ENCODE measurements at places on chromosomes 16 and 17.
A peak's percentile ranks its signal among the peaks of the same experiment; 100 is the strongest.

- H3K4me3 ChIP-seq, result no peak overlapping the region
- no peak for DNase-seq
- H3K4me1 ChIP-seq, result peaks cover 8% of the 10 kb centered on the region
- H3K27ac ChIP-seq, result no peak overlapping the region
Measured at GRCh38 chr16:3115003-3115402, 2.6 kb downstream of the ZNF205 start.

DNA sequence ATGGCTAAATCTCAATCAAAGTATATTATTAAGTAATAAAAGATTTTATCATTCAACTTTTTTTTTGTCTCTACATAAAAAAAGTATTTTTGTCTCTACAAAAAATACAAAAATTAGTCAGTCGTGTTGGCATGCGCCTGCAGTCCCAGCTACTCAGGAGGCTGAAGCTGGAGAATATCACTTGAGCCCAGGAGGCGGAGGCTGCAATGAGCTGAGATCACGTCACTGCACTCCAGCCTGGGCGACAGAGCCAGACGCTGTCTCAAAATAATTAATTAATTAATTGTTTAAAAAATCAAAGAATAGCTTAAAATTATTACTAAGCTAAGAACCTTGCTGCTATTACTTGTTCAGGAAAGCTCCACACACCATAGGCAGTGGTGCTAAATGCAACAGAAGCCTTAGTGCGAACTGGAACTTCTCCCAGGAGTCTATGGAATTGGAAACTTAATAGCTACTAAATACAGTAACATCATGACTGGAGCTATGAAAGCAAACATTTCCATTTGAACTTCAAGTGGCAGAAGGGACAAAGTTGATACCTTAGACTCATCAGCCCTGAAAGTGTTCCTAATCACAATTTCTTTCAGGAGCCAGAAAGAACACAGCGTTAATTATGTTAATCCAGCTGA lies 22.6 kb downstream of the ADCY9 start:
- DNase-seq, result no peak
- H3K36me3 ChIP-seq, result no peaks in the 10 kb centered on the region
- H3K27ac ChIP-seq, result no peak overlapping the region
- H3K27me3 ChIP-seq, result no peaks in the 10 kb centered on the region
- H3K4me3 ChIP-seq, result no peak overlapping the region
- no peaks in the 10 kb centered on the region for H3K4me1 ChIP-seq

DNA sequence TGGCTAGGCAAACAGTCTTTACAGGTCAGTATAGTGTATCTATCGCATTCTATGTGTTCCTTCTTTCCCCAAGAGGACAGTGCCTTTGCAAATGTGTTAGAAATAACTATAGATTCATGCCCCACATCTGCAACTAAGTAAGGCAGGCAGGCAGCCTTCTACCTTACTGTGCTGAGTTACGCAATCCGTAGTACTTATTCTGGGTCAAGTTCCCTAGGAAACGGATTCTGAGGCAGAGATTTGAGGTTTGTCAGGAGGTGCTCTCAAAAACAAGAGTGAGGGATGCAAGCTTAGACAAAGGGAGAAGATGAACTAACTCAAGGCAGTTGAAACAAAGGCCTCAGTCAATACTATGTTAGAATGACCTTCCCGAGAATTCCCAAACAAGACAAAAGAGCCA lies 12.7 kb upstream of the ANKFY1 start:
- H3K4me1 ChIP-seq, result no peaks in the 10 kb centered on the region
- no peak overlapping the region for H3K27ac ChIP-seq
- H3K4me3 ChIP-seq, result no peak overlapping the region

- peak; percentile 25 for DNase-seq
- H3K4me3 ChIP-seq, result peak overlapping the region; percentile 95
- H3K27ac ChIP-seq, result peak overlapping the region; percentile 100
- H3K27me3 ChIP-seq, result no peaks in the 10 kb centered on the region
- no peaks in the 10 kb centered on the region for H3K4me1 ChIP-seq
Measured at GRCh38 chr17:46191322-46192188, 1.7 kb downstream of the KANSL1 start.

DNA sequence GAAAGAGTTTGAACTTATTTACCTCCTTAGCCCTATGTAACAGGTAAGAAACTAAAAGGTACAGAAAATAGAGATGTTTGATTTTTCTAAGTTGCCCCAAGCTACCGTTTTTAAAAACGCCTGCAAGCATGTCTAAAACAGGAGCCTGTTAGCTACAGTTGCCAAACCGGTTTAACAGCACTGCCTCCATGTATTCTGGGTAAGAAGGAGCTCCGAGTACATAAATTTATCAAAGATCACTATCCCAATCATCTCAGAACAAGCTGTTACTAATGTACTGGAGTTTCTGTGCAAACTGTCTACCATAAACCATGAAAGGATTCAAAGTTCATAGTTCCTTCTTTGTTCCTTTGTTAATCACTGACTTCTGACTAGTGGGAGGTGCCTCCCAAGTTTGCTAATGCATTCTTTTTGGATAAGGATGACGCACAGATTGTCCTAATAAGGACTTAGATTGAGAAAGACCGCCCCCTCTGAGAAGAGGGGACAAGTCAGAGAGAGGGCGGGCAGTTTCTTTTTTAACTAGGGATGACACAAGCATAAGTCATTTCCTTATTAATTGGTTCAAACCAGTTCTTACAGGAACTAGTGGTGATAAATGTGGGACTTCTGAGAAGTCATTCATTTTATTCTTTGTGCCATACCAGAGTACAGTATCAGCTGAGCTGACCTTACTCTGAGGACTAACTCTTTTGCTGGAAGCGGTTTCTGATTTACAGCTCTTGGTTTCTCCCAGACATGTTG lies 55.3 kb downstream of the TUBD1 start:
- H3K4me1 ChIP-seq, result no peaks in the 10 kb centered on the region
- H3K27ac ChIP-seq, result peak overlapping the region; percentile 96
- no peaks in the 10 kb centered on the region for H3K27me3 ChIP-seq
- H3K36me3 ChIP-seq, result no peaks in the 10 kb centered on the region
- peak overlapping the region; percentile 67 for H3K4me3 ChIP-seq

DNA sequence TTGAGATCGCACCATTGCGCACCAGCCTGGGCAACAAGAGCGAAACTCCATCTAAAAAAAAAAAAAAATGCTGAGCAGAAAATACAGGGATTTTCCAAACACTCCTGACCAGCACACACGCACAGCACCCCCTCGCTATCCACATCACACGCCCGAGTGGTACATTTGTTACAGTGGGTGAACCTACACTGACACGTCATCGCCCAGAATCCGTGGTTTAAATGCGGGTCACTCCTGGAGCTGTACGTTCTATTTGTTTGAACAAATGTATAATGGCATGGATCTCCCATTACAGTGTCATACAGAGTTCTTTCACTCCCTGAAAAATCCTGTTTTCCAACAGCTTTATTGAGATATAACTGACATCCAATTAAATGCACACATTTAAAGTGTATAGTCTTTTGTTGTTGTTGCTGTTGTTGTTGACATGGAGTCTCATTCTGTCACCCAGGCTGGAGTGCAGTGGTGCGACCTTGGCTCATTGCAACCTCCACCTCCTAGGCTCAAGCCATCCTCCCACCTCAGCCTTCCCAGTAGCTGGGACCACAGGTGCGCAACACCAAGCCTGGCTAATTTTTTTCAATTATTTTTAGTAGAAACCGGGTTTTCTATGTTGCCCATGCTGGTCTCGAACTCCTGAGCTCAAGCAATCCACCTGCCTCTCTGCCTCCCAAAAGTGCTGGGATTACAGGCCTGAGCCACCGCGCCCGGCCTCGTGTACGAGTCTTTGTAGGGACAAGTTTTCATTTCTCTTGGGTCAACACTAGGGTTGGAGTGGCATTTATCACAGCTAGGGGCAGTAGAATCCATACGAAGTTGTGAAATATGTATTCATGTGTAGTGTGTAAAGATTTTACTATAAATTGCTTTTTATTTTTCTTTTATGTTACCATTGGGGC lies 4.4 kb upstream of the CARHSP1 start:
- no peak overlapping the region for H3K27ac ChIP-seq
- H3K36me3 ChIP-seq, result no peaks in the 10 kb centered on the region

DNA sequence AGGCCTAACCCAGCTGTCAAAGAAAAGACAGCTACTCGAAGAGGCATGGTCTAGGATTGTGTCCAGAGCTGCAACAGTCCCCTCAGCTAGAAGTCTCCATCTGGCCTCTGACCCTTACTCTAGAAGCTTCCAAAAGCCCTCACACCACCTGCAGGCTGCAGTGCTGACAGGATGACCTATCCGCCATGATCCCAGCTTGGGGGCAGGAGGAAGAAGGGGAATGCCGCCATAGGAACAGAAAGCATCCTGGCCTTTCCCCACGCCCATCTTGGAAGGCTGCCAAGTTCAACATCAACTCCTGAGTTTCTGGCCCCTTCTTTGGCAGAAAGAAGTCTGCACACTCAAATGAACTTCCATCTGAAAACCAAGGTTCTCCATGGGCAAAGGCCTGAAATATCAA lies 3.1 kb upstream of the KRT36 start:
- H3K4me1 ChIP-seq, result no peaks in the 10 kb centered on the region
- no peak for DNase-seq
- no peaks in the 10 kb centered on the region for H3K36me3 ChIP-seq
- H3K27ac ChIP-seq, result no peak overlapping the region

- peaks cover 11% of the 10 kb centered on the region for H3K27me3 ChIP-seq
- no peaks in the 10 kb centered on the region for H3K36me3 ChIP-seq
- no peak overlapping the region for H3K27ac ChIP-seq
Measured at GRCh38 chr16:30032083-30032819, 1.2 kb upstream of the TLCD3B start.

DNA sequence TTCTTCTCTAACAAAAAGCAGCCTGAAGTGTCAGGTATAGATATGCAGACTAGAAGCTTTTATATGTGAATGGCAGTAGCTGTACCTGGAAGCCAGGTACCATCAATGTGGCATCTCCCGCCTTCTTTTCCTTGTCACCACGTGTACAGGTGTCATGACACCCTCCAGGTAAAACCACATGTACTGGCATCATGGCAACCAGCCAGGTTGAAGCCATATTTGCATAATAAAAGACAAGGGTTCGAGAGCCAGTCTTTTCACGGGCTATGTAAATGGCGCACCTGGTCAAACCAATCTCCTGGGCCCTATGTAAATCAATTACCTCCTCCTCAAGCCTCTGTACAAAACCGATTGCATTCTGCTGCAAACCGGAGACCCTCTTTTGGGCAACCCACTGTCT lies 541.3 kb downstream of the CDH11 start:
- no peaks in the 10 kb centered on the region for H3K27me3 ChIP-seq
- no peak overlapping the region for H3K4me3 ChIP-seq
- no peak for DNase-seq
- H3K36me3 ChIP-seq, result no peaks in the 10 kb centered on the region
- no peak overlapping the region for H3K27ac ChIP-seq

GRCh38 chr17:59485015-59485414 lies 80.4 kb upstream of the DHX40 start:
- H3K36me3 ChIP-seq, result no peaks in the 10 kb centered on the region
- no peaks in the 10 kb centered on the region for H3K27me3 ChIP-seq
- DNase-seq, result no peak
- no peaks in the 10 kb centered on the region for H3K4me1 ChIP-seq
- no peak overlapping the region for H3K4me3 ChIP-seq

- no peak overlapping the region for H3K27ac ChIP-seq
- H3K36me3 ChIP-seq, result peaks cover 4% of the 10 kb centered on the region
- no peak for DNase-seq
- H3K27me3 ChIP-seq, result no peaks in the 10 kb centered on the region
- no peaks in the 10 kb centered on the region for H3K4me1 ChIP-seq
- H3K4me3 ChIP-seq, result no peak overlapping the region
Measured at GRCh38 chr17:82195675-82196672, 16.7 kb downstream of the CCDC57 start.

- H3K27me3 ChIP-seq, result no peaks in the 10 kb centered on the region
- no peak for DNase-seq
- H3K36me3 ChIP-seq, result no peaks in the 10 kb centered on the region
- H3K4me1 ChIP-seq, result peaks cover 6% of the 10 kb centered on the region
- H3K4me3 ChIP-seq, result no peak overlapping the region
Measured at GRCh38 chr16:70349783-70350182, 3.1 kb downstream of the DDX19A start.

- H3K36me3 ChIP-seq, result no peaks in the 10 kb centered on the region
- H3K4me1 ChIP-seq, result no peaks in the 10 kb centered on the region
- DNase-seq, result no peak
- H3K4me3 ChIP-seq, result no peak overlapping the region
- no peak overlapping the region for H3K27ac ChIP-seq
Measured at GRCh38 chr16:54120846-54121480, 165.6 kb downstream of the IRX3 start.

- peaks cover 3% of the 10 kb centered on the region for H3K4me1 ChIP-seq
- H3K27me3 ChIP-seq, result no peaks in the 10 kb centered on the region
- peak overlapping the region; percentile 84 for H3K27ac ChIP-seq
Measured at GRCh38 chr16:84117494-84117843, 727 bp upstream of the MBTPS1 start.

DNA sequence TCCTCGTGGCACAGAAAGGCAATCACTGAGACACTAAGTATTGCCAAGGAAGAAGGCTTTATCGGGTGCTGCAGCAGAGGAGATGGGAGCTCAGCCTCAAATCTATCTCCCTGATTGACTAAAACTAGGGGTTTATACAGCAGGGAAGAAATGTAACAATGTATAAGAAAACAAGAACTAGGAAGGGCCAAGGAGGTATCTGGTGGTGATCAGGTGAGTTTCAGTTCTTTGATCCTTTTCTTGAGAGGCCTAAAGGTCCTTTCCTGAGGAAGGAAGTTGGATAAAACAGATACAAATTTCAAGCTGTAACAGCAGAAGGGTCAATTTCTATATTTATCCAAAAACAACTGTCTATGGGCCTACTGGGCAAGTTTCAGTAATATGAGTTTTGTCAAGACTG lies 212.4 kb downstream of the COPRS start:
- DNase-seq, result no peak
- H3K36me3 ChIP-seq, result no peaks in the 10 kb centered on the region
- no peaks in the 10 kb centered on the region for H3K27me3 ChIP-seq
- H3K4me3 ChIP-seq, result no peak overlapping the region
- H3K4me1 ChIP-seq, result no peaks in the 10 kb centered on the region

DNA sequence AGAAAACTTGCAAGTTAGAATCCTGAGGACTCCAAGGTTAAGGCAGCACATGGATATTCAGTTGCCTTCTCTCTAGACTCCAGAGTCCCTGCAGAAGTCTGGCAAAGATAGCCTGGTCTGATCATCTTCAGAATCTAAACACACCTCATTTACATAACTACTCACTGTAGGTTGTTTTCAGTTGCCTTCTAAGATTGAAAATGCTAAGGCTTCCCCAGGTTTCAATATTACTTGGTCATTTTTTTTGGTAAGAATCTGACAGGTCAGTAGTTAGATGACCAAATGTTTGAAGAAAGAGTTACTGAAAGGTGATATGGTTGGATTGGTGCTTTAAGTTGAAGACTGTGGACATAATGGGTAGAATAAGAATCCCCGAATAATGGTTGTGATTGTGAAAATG lies 205.4 kb upstream of the KCNJ16 start:
- no peak for DNase-seq
- H3K36me3 ChIP-seq, result no peaks in the 10 kb centered on the region
- no peaks in the 10 kb centered on the region for H3K27me3 ChIP-seq
- no peak overlapping the region for H3K4me3 ChIP-seq
